Left colon (tissue), 2 donors: ENCODE measurements at places on chromosomes 2 and 18. TPM values are rescaled to one million over a fixed set of nuclear protein-coding genes. Genes with fewer than 3 reads are reported as not detected.

DNA sequence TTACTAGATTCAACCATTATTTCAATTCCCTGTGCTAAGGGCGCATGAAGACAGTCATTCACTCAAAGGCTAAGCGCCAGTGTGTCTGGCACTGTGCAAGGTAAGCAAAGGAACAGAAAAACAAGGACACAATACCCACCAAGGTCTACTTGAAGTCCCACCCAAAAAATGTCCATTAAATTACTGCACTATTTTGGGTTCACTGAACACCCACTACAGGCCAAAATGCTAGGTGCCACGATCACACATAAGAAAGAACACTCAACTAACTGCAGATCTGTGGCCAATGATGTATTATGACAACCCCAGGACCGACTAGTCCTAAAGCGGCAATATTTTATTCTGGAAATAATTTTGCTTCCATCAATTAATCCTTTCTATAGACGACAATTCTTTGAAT lies 1.8 kb downstream of the TMEM131 start:
- no peak for DNase-seq

GRCh38 chr2:127909019-127909418 lies 23.3 kb upstream of the AMMECR1L start:
- no peak for DNase-seq

- DNase-seq, result no peak
These were observed 28.3 kb downstream of the TWSG1 start for GRCh38 chr18:9362869-9363268.

GRCh38 chr2:17232776-17233556 lies 285.3 kb downstream of the RAD51AP2 start:
- DNase-seq, result no peak

RUFY4 gene
- 0.76 TPM for total RNA-seq
